ENCODE measurements at places on chromosomes 5 and 9. TPM values are rescaled to one million over a fixed set of nuclear protein-coding genes. Genes with fewer than 3 reads are reported as not detected.
A peak's percentile ranks its signal among the peaks of the same experiment; 100 is the strongest.

- DNase-seq, result no peak
These were observed 127.0 kb upstream of the PALM2AKAP2 start for GRCh38 chr9:109652971-109653370.

TSSK1B gene
- total RNA-seq, result 0.32 TPM

GRCh38 chr5:127577458-127577857, 60.0 kb downstream of the PRRC1 start:
- no peak for DNase-seq

LECT2 gene
- total RNA-seq, result not detected

- DNase-seq, result no peak
These were observed 14.9 kb downstream of the PFDN1 start for GRCh38 chr5:140287801-140288521.

DNA sequence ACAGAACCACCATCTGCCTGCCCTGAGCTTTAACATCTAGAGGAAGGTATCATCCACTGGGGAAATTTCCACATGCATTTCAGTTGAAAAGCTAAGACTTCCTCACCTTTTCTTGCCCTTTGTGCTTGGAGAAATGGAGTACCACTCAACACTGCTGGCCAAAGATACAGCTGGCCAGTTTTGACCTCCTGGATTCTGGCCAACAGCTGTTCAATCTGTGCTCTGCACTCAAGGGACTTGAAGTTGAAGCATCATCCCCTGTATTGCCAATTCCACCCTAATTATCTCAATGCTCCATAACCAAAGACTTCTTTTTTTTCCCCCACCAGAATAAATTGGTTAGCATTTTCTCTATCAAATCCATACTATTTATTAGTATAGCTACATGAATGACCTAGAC, 70.4 kb upstream of the PRDM9 start:
- DNase-seq, result no peak

CCL21 gene
- total RNA-seq, result 84.9 TPM

DNA sequence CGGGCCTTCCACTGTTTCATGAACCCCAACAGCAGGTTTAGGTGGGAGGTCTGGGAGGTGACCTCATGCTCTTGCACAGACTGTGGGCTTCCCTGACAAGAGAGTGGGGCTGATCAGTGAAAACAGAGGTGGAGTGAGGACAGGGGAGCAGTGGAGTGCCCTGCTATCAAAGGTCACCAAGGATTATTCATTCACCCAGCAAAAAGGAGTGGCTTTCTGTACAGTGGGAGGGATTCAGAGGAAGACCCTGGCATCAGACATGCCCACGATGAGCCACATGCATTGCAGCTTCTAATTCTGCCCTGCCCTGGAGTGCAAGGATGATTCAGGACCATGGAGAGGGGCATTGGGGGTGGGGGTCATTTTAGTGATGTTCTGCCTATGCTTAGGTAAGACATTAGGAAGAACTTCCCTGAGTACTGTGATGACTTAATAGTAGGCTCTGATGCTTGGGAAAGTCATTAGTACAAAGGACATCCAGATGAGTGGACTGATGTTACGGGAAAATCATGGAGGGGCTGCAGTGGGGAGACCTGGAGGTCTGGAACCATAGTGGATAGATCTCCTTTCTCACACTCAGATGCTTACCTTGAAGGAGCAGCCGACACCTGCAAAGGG, 12.8 kb downstream of the TRAF1 start:
- DNase-seq, result no peak

- DNase-seq, result no peak
These were observed 76.0 kb upstream of the CD180 start for GRCh38 chr5:67272453-67273130.

GRCh38 chr9:137711678-137712105, 92.9 kb downstream of the EHMT1 start:
- no peak for DNase-seq

DNA sequence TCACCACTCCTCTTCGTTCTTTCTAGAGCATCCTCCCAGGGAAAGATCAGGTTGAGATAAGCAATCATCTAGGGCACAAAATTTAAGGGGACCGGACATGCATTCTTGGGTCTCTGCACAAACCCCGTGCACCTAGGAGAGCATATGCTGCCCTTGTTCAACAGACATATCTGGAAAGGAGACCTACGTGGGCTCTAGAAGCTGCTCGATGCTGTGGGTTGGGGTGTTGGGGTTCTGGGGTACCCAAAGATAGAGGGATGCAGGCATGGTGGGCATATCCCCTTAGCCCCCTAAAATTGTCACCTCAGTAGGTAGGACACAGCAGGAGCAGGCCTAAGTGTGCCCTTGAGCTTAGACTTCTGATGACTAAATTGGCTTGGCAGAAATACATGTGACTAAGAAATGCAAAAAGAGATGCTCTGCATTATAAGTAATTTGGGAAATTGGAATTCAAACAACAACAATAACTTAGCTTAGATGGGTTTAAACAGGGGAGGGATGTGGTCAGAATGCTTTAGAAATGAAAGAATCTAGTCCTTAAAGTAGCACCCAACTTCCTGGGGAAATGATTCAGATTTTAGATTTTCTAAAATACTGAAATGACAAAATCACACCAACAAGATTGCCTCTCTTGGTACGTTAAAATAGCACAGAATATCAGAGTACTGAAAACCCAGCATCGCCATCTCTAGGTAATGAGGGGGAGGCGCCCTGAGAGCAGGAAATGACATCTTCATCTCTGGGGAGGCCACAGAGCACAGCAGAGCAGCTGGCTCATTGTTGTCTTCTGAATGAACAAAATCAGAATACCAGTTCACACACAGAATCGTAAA, 172.3 kb downstream of the GNA14 start:
- no peak for DNase-seq

OTULIN gene
- total RNA-seq, result 47.2 TPM

RNF130 gene
- total RNA-seq, result 143 TPM

- no peak for DNase-seq
These were observed 50.7 kb downstream of the TRIP13 start for GRCh38 chr5:943201-943917.

PCDHGB1 gene
- 5.1 TPM for total RNA-seq

TMEM252 gene
- total RNA-seq, result not detected

DNA sequence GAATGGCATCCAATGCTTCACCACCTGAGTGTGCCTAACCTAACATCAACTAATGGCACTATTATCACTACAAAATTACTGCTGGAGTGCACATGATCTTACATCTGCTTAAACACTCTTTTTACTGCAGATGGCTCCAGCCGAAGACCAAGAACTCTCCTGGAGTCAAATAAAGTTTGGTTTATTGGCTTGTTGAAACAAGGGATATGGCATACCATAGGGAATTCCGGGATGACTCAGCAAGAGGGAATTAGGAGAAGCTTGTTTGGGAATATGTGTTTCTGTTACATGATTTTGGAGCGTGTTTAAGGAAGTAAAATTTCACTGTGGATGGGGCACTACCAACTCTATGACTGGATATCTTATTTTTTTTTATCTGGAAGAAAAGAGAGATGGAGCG, 872.6 kb downstream of the DTWD2 start:
- DNase-seq, result no peak

- no peak for DNase-seq
These were observed 18.8 kb downstream of the S1PR3 start for GRCh38 chr9:89010056-89010455.

DNA sequence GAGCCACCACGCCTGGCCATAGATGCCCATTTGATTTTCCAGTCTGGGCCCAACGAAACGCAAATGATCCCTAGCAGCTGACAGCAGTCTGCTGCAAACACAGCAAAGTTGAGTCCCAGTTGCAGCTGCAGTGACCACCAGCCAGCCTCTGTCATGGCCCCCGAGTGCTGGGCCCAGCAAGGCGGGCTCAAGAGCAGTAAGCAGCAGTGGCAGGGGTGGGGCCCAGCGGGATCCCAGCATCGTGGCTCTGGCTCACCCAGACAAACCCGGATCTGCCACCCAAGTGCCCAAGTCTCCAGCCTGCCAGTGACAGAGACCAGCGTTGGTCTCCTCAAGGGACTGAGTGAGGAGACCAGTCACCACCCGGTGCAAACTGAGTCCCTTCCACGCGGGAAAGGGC, 6.9 kb upstream of the LTC4S start:
- DNase-seq, result no peak

- no peak for DNase-seq
These were observed 59.0 kb downstream of the CWC27 start for GRCh38 chr5:64827703-64828102.

DNA sequence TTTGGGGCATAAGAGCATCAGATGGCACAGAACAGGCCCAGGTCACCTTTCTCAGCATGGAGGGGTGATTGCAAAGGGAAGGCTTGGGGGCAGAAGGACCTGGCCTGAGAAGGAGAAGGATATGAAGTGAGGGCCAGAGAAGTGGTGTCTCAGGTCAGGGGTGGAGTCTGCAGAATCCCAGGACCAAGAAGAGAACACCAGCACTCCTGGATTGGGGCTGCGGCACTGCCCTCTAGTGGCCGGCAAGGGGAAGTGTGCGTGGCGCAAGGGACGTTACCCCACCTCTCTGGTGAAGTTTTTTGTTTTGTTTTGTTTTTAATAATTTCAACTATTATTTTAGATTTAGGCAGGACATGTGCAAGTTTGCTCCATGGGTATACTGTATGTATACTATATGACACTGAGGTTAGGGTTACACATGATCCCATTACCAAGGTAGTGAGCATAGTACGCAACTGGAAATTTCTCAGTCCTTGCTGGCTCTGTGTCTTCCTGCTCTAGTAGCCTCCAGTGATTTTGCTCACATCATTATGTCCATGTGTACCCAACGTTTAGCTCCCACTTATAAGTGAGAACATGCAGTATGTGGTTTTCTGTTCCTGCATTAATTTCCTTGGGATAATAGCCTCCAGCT, 1548.6 kb downstream of the EFNA5 start:
- DNase-seq, result no peak

GRCh38 chr5:37598733-37599132, 219.6 kb downstream of the WDR70 start:
- DNase-seq, result peak; percentile 18

EQTN gene
- not detected for total RNA-seq

DNA sequence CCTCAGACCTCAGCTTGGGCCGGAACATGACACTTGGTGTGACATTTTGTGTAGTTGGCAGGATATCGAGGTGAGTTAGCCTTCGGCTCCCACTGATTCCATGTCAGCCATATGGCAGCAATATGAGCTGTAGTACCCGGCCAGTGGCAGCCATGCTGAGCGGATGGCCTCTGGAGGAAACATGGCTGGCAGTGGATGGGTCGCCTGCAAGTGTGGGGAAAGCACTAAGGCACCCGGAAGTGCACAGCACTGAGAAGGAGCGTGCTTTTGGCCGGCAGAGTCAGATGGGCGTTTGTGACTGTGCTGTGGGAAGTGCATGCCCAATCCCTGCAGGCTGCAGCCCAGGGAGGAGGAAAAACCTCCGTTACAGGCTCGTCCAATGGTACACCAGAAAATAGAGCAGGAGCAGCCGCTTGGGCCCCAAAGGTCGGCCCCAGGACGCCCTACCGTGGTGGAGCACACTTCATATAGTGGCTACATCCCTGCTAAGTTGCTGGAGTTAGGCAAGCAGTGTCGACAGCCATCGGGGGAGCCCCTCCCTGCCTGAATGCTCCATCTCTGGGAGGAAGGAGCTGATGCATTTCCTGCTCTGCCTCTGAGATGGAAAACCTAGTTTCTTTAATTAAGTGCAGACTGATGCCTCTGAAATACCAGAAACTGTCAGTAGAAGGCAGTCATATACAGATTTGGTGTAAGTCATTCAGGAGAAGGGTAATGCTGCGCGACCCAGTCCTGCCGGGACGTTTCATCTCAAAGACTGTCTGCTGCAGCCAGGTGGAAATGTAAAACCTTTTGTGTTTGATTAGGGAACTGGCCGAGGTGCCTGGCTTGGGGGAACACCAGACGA, 2185.8 kb upstream of the ACO1 start:
- no peak for DNase-seq

- no peak for DNase-seq
These were observed 189.4 kb downstream of the COMMD10 start for GRCh38 chr5:116274251-116274650.

GRCh38 chr5:136269973-136270372, 77.0 kb upstream of the SMIM32 start:
- DNase-seq, result no peak

DNA sequence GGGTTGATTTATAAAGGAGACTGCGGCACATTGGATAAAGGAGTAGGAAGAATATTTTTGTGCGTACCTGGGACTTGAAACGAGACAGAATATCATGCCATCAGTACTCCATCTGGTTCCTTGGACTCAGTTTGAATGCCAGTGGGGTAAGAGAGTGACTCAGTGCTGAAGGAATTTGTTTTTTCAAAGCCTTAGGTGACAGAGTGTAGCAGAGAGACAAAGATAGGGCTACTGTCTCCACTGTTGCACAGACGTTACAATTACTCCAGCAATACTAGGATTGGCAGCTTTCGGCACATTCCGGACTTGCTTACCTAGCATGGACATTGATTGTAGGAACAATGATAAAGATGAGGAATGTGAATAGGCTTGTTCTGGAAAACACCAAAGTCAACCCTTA, 250.7 kb downstream of the KCTD16 start:
- DNase-seq, result no peak

GRCh38 chr9:121503444-121503843, 3.8 kb upstream of the GGTA1 start:
- no peak for DNase-seq

DNA sequence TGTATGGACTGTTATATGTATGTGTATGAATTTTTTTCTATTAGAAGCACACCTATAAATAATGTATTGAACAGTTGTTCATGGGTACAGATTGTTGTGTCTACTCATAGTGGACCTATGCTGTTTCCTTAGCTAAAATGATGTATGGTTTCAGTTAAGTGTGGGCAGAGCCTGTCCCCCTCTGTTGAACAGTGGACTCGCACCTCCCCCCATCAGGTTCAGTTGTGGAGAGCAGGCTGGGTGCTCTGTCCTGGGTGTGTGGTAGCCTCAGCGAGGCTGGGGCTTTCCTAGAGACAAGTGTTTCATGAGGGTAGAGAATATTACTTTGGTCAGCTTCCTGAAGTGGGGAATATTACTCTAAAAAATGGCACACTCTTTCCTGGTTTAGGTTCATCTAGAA, 47.4 kb upstream of the LRRTM2 start:
- DNase-seq, result no peak

RANBP17 gene
- 13.4 TPM for total RNA-seq

DNA sequence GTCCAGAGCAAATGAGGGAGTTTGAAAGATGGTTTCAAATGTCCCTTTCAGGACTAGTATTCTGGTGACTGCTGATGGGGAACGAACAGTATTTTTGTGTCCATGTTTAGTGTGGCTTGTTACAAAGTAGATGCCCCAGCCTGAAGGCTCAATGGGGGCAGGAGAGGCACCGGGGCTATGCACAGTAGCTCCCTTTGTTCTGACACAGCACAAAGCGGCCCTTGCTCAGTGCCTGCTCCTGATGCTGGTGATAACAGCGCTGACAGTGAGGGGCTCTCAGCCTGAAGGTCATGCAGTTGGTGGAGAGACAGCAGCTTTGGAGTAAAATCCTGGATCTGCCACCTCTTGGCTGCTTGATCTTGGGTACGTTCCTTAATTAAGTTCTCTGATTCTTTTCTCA, 188.9 kb downstream of the SLIT3 start:
- no peak for DNase-seq

- DNase-seq, result no peak
These were observed 25.6 kb upstream of the SMC2 start for GRCh38 chr9:104068546-104068945.

All from breast epithelium (tissue), 4 donors.